ENCODE measurements at places on chromosomes 2 and 18.

DNA sequence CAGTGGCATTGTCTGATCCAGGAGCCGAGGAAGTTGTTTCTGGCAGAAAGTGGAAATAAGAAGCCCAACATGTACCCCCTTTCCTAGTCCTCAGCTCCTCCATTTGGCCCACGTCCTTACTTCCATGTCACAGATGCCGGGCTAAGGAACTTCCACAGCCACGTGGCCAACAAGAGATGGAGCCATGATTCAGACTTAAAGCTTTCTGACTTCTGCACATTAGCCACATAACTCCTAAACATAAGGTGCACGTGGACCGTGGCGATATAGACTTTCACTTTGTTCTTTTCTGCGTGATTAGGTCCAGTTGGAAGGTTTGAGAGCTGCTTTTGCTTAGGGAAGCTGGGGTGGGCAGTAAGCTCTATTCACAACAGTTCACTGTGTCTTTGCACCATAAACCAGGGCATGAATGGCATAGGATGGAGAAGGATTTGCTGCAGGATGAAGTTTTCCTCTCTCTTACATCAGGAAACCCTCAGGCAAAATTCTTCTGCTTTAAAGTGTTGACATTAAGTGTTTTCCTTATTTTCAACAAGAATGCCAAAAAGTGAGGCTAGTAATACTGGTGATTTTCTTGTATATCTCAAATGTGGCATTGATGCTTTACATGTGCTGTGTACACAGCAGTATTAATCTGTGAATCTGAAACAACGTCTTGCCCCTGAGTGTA lies 61.2 kb upstream of the RBM44 start:
- no peak for DNase-seq

DNA sequence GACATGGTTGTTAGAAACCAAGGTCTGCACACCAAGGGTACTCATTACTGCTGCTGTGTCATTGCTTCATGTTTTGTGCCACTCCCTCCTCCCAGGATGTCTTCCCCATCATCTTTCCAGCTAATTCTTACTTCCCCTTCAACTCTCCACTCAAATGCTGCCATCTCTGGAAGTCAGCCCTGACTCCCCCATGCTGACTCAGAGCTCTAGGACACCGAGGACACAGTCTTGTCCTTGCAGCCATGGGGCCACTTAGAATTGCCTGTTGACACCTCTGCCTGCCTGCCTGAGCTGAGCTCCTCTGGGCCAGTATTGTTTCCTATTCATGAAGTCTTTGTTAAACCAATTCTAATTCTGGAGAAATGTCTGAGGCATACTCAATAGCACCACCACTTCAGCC lies 100.2 kb downstream of the GYPC start:
- DNase-seq = no peak

DNA sequence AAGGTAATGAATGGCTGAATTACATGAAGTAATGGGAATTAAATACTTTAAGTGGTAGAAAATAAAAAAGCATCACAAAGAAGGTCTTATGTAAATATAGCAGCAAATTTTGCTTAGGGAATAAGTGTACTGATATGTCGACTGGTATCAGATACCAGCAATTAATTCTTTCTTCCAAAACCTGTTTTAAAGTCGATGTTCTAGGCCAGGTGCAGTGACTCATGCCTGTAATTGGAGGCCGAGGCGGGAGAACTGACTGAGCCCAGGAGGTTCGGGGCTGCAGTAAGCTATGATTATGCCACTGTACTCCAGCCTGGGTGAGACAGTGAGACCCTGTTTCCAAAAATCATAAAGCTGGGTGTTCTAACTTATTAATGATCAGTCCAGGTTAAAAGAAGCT lies 30.3 kb downstream of the SP3 start:
- no peak for DNase-seq

DNA sequence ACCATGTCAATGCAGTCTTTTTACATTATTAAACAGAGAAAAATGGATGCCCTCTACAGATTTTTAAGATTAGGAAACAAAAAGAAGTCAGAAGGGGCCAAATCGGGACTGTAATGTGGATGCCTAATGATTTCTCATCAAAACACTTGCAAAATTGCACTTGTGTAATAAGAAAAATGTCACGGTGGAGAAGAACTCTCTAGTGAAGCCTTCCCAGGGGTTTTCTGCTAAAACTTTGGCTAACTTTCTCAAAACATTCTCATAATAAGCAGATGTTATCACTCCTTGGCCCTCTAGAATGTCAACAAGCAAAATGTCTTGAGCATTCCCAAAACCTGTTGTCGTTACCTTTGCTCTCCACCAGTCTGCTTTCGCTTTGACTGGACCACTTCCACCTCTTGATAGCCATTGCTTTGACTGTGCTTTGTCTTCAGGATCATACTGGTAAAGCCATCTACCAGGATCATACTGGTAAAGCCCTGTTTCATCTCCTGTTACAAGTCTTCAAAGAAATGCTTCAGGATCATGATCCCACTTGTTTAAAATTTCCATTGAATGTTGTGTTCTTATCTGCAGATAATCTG lies 226.8 kb downstream of the TNS1 start:
- DNase-seq = no peak

DNA sequence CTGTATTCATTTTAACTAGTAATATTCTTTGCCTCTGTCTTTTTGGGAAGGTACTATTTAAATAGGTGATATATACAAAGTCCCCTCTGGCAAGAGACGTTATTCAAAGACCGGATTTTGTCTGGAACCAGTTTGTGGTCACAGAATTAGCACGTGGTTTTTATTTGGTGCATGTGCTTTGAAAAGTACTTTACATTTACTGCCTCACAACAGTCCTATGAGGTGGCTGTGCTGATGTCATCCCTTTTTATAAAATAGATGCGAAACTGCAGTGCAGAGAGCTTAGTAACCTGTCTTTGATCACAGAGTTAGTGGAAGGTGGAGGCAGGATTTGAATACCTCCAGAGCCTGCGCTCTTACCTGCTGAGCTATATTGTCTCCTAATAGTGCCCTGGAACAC lies 4.0 kb downstream of the LPIN1 start:
- no peak for DNase-seq

DNA sequence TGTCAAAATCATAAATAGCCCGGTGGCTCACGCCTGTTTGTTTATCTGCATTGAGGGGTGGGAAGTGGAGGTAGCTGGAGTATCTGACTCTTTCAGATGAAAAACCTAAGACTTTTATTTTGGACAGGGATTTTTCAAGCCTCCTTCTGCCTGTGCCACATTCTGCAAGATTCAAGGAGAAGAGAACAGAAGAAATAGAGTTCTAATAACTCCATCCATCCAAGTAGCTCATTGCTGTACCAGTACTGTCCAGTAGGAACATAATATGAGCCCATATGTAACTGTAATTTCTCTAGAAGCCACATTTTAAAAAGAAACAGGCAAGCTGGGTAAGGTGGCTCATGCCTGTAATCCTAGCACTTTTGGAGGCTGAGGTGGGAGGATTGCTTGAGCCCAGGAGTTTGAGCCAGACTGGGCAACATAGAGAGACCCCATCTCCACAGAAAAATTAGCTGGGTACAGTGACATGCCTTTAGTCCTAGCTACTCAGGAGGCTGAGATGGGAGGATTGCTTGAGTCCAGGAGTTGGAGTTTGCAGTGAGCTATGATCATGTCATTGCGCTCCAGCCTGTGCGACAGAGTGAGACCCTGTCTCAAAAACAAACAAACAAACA lies 35.4 kb upstream of the NT5DC4 start:
- DNase-seq = no peak

GRCh38 chr2:97654791-97655190 lies 8.9 kb downstream of the COX5B start:
- DNase-seq = no peak

DNA sequence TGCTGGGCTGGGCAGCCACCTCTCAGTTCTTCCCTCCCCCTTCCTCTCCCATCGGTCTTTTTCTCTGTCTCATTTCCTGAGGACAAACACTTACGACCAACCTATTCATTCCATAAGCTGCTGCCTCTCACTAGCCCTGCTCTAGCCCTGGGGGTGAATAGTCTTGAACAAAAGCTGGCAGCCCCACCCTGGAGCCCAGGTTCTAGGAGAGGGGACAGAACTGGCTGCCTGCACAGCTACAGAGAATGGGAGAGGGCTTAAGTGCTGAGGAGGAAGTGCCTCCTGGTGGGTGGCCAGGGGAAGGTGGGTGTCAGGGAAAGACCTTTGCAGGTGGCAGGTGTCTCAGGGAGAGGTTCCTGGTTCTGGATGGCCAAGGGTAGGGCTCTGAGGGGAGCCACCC lies 22.8 kb downstream of the ANO7 start:
- DNase-seq = no peak

- DNase-seq = no peak
Measured at GRCh38 chr2:107717661-107718060, 109.0 kb upstream of the RGPD4 start.

DNA sequence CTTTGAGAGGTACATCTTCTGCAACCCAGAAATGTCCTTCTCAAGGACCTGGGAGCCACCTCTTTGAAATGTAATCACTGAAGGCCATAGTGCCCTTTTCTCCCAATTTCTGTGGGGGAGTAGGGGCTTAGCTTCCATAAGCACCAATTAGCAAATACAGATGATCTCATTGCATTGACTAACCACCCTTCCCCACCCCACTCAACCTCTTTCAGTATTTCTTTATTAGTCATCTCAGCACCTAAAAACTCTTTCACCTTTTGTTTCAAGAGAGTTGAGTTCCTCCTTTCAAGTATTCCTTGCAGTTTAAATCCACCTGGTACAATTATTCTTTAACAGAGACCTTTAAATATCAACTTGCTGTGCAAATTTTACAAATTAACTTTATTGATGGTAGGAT lies 1011.8 kb upstream of the CDH2 start:
- DNase-seq = no peak

DNA sequence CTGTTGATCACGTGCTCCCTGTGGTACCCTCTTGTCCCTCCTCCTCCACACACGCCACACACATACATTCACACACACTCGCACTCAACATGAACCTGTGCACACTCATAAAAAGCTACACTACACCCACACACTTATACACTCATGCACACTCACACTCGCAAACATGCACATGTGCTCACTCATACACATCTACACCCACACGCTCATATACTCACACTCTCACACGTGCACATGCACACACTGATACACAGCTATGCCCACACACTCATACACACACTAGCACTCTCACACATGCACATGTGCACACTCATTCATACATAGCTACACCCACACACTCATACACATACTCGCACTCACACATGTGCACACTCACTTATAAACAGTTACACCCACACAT lies 113.6 kb downstream of the LRATD1 start:
- no peak for DNase-seq

DNA sequence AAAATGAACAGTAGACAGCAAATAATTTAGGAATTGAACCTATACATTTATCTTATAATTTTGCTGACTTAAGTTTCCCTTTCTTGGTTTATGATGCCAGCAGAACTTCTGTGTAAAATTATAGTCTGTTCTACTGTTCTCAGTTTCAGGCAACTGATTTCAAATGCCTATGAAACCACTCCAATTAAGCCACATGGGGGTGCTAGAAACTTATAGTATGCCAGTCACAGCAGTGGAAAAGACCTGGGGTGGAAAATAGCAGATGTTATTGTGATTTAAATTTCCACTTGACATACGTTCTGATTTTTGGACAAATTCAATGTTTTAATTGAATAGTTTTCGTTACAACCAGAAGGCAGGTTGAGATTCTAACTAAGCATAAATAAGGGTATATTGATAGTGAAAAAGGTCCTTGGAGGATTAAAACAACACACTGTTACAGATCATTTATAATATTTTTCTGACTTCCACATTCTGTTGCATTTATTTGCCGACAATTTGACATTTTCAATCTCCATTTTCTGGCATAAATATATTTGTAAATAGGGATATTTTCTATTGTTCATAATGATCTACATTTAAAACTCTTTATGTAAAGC lies 61.4 kb downstream of the CPS1 start:
- DNase-seq = peak; percentile 98

- no peak for DNase-seq
Measured at GRCh38 chr18:48750485-48751175, 200.1 kb downstream of the SMAD7 start.

GRCh38 chr18:50560681-50561629 lies 1.1 kb downstream of the MAPK4 start:
- DNase-seq = no peak

DNA sequence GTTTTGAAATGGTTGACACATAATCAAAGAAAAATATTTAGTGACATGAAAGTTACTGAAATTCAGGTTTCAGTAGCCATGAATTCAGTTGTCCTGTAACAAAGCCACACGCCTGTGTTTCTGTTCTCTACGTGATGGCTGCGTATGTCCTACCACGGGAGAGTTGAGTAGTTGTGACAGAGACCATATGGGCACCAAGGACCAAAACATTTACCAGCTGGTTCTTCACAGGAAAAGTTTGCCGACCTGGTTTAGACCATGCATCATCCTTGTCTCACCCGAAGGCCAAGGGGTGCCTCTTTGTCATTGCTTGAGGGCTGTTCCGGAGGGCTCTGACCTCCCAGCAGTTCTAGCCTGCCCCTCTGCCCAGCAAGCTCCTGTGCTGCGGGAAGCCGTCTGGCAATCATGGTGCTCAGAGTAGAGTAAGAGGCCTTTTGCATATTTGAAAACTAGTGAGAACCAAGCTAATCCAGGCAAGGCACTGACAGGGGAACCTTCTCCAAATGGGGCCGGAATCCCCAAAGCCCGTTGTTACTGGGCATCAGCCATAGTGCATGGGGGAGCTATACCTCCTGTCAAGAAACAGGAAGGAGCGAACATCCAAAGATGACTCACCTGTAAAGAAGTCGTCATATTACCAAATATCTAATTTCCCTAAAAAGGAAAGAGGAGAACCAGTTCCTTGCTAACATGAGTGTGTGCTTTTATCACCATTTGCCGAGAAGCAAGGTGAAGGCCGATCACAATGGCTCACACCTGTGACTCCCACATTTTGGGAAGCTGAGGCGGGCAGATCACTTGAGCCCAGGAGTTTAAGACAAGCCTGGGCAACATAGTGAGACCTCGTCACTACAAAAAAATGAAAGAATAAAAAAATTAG lies 92.6 kb upstream of the RAB12 start:
- no peak for DNase-seq

DNA sequence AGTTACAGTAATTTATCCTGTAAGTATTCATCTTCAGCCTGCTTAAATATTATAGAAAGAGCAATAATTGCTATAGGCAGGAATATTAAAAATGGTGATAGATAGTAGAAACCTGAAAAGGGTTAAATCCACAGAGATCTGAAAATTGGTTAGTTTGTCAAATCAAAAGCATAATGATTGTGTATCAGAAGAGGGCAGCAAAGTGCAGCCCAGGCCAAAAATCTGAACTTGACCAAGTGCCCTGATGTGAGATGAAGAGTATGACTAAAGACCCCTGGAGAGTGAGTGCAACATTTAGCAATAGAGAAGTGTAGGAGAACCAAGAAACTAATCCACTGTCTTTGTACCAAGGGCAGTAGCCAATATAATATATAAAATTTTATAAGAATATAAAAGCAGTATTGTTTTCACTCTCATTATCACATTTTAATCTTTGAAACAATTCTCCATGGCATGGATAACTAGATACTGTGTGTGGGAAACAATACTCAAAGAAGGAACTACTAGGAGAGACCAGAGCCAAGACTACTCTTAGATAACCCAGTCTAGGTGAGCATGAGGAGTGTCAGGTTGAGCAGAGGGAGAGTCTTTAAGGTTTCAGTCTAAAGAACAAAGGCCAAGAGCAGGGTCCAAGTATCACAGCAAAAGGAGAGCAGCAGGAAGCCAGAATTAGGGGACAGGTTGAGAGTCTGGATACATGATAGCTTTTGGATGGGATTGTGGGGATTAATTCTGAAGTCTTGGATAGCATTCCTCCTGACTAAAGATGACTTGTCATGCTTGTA lies 148.7 kb downstream of the CALCRL start:
- DNase-seq = no peak

GRCh38 chr2:45483997-45484396 lies 127.1 kb downstream of the SRBD1 start:
- no peak for DNase-seq

GRCh38 chr2:122764014-122764413 lies 1008.6 kb downstream of the TSN start:
- DNase-seq = no peak
